ENCODE measurements at places on chromosomes 13 and 19. TPM values are rescaled to one million over a fixed set of nuclear protein-coding genes. Genes with fewer than 3 reads are reported as not detected.

- no peak for DNase-seq
Observed at GRCh38 chr13:80563439-80563838, 222.5 kb upstream of the SPRY2 start.

DNA sequence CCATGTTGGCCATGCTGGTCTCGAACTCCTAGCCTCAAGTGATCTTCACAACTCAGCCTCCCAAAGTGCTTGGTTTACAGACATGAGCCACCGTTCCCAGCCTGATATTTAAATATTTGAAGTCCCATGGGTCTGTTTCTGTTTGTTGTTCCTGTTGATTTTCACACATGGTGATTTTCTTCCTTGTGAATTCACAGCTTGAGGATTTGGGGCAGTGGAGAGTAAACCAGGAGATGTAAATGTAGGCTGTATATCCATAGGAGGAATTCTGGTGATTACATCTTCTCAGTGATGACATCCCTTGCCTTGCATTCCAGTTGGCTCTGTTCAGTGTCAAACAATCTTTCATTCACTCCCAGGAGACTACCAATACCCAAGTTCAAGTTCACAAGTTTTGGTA, 471.9 kb downstream of the KCTD12 start:
- DNase-seq, result no peak

DNA sequence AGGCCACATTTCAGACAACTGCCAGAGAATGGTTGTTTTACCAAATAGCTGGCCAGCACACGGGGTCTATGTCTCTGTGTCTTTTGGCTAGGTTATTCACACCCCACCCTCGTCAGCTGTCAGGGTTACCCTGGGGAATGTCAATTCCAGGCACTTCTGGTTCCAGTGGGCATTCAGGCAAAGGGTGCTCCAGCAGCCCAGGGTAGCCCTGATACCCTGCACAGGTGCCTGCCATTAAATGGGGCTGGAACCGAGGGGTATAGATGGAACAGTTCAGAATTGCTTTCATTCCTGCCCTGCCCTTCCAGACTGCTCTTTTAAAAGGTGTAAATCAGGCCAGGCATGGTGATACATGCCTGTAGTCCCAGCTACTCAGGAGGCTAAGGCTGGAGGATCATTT, 43.2 kb upstream of the HOMER3 start:
- no peak for DNase-seq

- no peak for DNase-seq
Observed at GRCh38 chr13:50888362-50888761, 21.2 kb upstream of the RNASEH2B start.

DNA sequence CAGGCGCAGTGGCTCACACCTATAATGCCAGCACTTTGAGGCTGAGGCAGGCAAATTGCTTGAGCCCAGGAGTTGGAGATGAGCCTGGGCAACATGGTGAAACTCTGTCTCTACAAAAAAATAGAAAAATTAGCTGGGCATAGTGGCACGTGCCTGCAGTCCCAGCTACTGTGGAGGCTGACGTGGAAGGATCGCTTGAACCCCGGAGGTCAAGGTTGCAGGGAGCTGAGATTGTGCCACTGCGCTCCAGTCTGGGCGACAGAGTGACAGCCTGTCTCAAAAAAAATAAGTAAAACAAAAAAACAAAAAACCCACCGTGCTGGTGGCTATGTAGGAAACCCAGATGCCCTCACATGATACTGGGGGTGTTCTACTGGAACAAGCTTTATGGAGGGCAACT, 16.4 kb downstream of the PHLDB3 start:
- no peak for DNase-seq

GRCh38 chr13:26474286-26474685, 83.2 kb upstream of the WASF3 start:
- no peak for DNase-seq

The KLK8 gene
- total RNA-seq, result 0.39 TPM

The RDH8 gene
- not detected for total RNA-seq

Measured in adrenal gland (tissue), 19 donors.